ENCODE measurements at places on chromosomes 5 and 9.

DNA sequence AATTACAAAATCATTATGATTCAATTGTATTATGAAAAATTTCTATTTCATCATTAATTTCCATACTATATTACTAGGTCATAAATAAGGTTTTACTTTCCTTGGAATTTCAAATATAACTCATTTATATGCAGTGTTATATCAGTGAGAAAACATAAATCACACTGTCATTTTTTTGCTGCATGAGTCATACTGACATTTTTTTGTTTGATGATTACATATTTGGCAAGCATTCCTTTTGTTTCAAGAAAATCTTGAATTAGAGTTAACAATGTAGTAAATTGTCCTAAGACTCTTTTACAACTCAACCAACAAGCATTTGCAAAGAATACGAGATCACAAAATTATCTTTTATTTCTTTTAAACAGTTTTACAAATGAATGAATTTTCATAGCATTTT is 298.4 kb upstream of the SEMA6A start:
- no peak for DNase-seq

GRCh38 chr9:112103405-112103804 is 71.7 kb downstream of the SUSD1 start:
- no peak for DNase-seq

GRCh38 chr9:127142931-127143464 is 20.6 kb upstream of the ANGPTL2 start:
- no peak for DNase-seq

GRCh38 chr9:2367970-2368369 is 253.6 kb upstream of the VLDLR start:
- DNase-seq, result no peak

- no peak for DNase-seq
Observed at GRCh38 chr9:7095058-7095457, 337.3 kb downstream of the KDM4C start.

GRCh38 chr5:20476016-20476415 is 488.0 kb upstream of the CDH18 start:
- no peak for DNase-seq

GRCh38 chr5:67028941-67029340 is 167.7 kb downstream of the CD180 start:
- no peak for DNase-seq

DNA sequence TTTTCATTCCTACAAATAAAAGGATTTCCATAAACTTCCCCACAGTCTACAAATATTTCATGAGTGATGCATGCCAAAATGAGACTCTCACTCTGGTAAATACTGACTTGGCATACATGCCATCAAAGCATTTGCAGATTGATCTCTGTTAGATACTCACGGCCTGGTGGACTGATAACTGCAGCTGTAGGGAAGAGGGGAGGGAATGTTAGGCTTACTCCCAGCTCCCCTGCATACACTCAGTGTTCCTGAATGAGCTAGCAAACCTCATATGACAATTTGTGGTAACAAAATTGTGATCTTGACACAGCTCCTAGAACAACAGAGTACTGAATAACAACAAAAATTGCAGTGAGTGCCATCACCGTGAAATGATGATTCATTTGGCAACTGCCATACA is 435.3 kb downstream of the NR2F1-AS1 start:
- no peak for DNase-seq

GRCh38 chr5:88929385-88929784 is 46.4 kb upstream of the MEF2C start:
- DNase-seq, result no peak

DNA sequence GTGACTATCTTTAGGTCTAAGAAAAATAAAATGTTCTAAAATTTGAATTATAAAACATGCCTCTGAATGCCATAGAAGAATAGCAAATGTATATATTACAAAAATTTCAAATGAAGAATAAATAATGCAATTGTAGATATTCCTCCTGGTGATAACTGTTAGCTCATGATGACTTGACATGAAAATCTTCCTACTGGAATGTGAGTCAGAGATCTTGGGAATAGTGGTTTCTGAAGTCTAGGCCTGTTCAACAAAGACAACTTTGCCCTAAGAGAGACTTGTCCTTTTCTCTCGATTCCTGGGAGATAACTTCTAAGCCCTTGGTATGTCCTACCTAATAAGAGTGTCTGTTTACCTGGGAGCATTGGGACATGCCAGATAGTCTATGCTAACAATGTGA is 746.3 kb upstream of the RIOK2 start:
- no peak for DNase-seq

- no peak for DNase-seq
Observed at GRCh38 chr5:168366116-168366515, 74.7 kb downstream of the WWC1 start.

DNA sequence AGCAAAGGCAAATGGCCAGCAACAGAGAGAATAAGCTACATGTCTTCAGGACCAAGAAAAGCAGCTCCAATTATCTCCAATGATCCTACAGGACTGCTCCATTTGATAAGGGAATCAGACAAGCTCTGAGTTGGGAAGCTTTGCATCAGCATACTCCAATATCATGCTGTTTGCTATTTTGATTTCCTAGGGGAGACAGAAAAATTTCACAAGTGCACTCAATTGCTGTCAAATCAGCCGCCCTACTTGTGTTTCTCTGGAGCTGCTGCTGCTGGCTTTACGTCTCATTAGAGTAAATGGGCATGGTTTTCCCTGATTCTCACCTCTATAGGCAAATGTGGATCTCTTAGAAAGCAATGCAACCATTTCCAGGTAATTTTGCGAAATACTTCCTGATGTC is 201.7 kb downstream of the PRELID2 start:
- no peak for DNase-seq

DNA sequence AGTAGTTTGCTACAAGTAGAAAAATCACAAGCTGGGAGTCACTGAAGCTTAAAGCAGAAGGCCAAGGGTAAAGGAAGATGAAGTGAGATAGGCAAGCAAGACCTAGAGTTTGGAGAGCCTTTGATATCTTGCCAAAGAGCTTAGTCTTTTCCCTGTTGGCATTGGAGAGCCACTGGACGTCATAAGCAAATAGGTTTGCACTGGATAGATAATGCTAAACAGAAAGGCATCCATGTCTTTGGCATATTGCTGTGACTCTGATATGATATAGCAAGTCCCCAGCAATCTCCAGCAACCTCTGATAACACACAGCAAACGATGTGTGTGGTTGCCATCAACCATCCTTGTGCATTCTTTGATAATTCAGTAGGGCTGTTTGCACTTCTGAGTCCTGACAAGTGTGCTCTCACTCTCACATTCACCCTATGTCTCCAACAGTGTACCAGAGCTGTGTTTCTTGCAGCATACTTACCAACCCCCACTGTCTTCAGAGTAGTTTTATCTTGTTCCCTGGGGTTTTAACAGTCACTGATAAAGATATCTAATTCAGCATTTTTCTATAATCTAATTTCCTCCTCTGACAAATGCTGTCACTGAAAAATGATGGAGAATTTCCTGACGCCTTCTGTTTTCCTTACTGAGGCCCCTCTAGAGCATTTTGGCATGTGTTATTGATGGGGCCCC is 16.9 kb upstream of the FREM1 start:
- peak; percentile 24 for DNase-seq

- DNase-seq, result no peak
Observed at GRCh38 chr9:91807643-91808246, 142.3 kb downstream of the ROR2 start.

- DNase-seq, result no peak
Observed at GRCh38 chr5:111774525-111774924, 17.5 kb upstream of the NREP start.

- DNase-seq, result no peak
Observed at GRCh38 chr5:52760695-52761366, 26.9 kb upstream of the ITGA1 start.

GRCh38 chr5:34483442-34484033 is 172.6 kb upstream of the RAI14 start:
- no peak for DNase-seq

DNA sequence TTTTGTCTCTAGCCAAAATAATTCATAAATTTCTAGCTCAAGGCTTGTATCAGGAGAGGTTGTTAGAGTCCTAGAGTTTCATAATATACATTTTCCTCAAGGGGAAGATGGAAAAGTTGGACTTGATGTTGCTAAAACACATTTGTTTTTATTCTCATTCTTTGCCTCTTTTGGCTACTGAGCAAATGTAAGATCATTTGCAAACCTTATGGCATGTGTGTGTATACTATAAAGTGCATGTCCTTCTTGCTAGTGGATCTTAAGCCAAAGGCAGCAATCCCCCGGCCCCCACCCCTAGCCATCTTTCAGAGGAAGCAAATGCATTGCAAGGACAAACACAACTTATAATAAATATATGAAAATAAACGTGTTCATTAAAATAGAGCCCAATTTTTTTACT is 43.0 kb downstream of the ADAMTSL1 start:
- no peak for DNase-seq

GRCh38 chr9:121267689-121268597 is at the start of gene GSN:
GSN (plus strand) TSS chr9:121268162; CDS start chr9:121301972, 33,810 bp downstream.
- DNase-seq, result no peak

- no peak for DNase-seq
Observed at GRCh38 chr9:18857769-18858168, 175.2 kb downstream of the SAXO1 start.

- no peak for DNase-seq
Observed at GRCh38 chr9:93297659-93298497, 113.9 kb downstream of the WNK2 start.

DNA sequence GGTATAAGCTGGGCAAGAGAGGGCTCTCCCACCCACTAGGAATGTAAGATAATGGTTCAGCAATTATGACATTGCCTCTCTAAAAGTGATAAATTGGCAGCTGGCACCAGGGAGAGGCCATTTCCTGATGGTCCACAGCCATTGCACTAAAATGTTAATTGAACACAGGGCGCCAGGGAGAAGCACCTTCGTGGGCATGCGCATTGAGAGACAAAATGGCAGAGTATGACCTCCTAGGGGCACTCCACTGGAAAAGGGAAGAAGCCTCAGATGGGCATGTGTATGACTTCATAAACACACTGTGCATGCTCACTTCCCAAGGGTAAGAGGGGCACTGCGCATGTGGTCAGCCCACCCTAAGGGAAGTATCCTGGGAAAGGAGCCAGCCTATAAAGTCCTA is 419.2 kb downstream of the AGTPBP1 start:
- no peak for DNase-seq

DNA sequence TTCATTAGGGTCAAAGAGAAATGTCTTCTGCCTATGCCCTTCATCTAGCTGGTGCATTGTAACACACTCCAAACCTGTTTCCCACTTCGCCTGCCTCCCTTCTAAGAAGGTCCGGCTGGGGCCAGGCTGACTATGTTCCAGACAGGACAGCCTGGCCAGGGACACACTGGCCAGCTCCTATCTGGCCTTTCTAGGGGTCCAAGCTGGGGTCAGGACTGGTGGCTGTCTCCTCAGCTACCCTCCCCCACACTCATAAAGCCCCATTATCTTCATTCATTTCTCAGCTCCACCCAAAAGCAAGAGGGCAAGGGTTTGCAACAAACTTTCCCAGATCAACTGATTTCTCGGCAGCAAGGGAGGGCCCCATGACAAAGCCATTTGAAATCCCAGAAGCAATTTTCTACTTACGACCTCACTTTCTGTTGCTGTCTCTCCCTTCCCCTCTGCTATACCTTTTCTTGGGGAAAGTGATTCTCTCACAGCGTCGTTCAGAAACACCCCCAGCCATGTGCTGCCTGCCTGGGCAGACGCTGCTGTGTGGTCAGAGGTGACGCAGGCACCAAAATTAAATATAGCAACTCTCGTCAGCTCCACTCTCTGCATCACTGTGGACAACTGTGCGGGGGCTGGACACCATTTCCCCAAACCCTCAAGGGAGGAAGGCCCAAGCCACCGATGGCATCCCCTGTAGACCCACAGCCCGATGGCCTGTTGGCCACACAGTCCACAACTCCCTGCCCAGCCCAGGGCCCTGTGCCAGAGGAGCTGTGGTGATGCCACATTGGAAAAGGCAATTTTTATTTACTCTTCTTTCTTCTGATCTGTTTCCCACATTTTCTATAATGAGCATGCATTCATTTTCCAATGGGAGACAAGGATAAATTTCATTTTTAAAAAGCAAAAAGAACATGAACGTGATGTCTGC is 6.1 kb downstream of the IL13 start:
- DNase-seq, result no peak

DNA sequence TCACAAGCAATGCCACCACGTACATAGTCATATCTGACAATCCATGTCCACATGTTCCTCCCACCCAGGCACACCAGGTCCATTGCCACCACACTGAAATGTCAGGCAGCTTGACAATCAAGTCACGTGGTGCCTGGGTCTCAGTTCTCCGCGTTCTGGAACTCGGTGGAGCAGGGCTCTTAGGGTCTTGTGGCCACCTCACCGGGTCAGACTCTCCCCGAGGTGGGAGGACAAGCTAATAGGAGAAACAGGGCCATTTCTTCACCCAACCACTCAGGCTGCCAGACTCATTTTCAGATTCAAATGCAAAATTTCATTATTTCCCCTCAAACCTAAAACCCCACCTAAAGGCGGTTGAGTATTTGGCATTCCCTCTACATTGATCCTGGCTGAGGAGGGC is 200.5 kb upstream of the GAS1 start:
- DNase-seq, result no peak

DNA sequence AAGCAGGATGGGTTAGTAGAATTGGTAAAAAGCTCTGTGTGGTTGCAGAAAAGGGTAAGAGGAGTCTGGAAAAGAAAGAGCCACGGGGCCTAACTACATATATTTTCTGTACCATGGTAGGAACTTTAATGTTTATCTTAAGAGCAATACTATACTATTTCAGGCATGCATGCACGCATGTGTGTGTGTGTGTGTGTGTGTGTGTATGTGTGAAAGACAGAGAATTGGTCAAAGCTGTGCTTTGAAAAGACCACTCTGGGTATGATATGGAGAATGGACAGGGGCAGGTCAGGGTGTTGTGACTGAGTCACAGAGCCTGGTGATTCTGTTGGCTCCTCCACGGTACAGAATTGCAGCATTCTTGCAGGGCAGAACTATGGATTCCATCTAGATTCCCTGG is 339.3 kb downstream of the SLIT3 start:
- no peak for DNase-seq

DNA sequence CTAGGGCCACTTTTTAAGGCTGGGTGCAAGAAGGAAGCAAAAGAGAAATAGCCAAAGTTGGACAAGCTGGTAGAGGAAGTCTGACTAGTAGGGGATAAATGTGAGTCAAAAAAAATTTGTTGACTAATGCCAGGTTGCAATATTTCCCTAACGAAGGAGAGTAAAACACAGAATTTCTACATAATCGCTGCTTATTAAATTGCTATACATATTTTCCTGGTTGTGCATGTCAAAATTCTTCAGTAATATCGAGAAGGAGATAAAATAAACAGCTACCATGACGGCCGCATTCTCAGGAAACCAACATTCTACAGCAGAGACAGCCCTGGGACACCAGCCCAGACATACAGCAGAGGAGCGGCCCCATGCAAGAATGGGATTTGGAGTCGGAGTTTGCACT is 148.3 kb downstream of the ESM1 start:
- no peak for DNase-seq

DNA sequence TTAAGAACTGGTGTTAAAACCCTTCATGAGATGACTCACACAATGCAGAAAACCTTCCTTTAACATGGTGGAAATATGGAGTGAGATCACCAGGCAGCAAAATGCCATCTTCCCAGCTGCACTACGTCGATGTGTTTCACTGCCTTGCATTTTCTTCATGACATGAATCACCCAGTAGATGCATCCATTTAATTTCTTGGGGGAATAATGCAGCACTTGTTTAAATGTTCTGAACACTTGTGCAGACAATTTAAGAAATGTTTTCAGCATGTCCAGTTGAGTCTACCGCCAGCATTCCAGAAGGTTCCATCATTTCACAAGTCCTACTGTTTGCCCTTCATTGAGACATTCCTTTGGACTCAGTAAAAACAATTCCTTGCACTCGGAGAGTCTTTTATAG is 81.6 kb downstream of the ADAMTS16 start:
- DNase-seq, result no peak

- DNase-seq, result peak; percentile 12
Observed at GRCh38 chr5:76908166-76908565, 44.7 kb upstream of the CRHBP start.
